ENCODE measurements at places on chromosomes 3 and 15. TPM values are rescaled to one million over a fixed set of nuclear protein-coding genes. Genes with fewer than 3 reads are reported as not detected.

GRCh38 chr3:141103503-141103902, 52.4 kb downstream of the SPSB4 start:
- no peak for DNase-seq

Gene NT5DC2
- 33.0 TPM for total RNA-seq

GRCh38 chr15:73504885-73505284, 61.9 kb downstream of the REC114 start:
- DNase-seq = no peak

DNA sequence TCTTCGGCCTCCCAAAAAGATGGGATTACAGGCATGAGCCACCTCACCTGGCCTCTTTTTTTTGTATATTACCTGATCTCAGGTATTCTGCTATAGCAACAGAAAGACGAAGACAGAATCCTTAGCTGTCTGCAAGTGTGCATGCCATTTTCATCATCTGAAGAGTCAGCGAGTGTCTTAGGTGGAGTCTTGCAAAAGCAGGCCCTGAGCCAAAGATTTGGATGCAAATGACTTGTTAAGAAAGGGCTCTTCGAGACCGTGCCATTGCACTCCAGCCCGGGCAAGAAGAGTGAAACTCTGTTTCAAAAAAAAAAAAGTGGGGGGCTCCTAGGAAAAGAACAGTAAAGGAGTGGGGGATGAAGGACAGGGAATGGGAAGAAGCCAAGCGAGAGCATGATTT, 10.2 kb upstream of the TRIM69 start:
- DNase-seq = no peak

DNA sequence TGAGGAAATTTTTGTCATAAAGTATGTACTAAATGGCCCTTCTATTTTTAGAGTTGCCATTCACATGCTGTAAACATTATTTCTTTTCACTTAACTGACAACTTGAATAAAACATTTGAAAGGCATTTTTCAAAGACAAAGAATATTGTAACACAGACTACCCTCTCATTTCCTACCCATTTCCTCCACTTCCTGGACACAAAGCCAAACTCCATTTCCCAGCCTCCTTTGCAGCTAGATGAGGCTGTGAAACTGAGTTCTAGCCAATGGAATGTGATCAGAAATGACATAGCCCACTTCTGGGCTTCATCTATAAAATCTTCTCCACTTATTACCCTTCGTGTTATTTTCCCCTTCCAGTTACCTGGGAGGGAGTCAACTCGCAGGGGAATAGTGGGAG, 288.9 kb upstream of the DPH6 start:
- DNase-seq = no peak

DNA sequence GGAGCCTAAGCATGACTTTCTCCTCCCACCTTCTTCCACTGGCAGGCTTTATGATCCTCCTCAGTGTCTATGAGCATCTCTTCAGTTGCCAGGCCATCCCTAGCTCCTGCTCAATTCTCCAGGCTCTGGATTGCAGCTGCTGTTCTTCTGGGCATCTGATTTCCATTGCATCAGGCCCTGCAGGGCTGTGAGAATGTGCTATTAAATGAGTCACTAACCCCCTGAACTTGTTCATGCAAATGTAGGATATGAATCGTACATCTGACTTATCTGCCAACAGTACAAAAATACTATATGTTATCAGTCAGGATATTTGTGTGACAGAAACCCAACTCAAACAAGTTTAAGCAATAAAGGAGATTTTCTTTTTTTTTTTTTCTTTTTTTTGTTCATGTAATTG, 11.9 kb downstream of the GPR176 start:
- DNase-seq = no peak

DNA sequence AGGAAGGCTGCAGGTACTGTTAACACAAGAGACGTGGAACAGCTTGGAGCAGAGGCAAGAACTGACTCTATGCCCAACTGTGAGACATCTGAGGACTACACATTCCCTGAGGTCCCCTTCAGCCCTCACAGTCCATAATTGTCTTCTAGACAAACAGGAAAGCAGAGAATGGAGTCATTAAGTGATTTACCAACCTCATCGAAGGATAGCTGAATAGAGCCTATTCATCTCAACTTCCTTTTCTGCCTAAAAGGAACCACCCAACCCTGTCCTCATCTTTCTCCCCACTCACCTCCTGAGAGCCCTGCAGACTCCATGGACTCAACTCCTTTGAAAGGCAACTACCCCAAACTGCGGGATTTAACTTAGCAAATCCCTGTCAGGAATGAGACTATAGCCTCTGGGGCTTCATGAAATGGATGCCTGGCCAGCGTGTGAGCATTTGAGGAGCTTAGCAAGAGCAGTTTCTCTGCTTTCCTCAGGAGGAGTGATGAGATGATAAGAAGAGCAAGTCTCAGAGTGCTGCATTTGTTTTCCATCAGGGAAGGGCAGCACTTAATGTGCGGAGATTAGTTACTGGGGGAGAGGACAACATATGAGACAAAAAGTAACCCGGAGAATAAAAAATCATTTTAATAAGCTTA, 61.5 kb upstream of the FILIP1L start:
- DNase-seq = no peak

GRCh38 chr3:184808021-184808420, 3.9 kb upstream of the VPS8 start:
- DNase-seq = no peak

DNA sequence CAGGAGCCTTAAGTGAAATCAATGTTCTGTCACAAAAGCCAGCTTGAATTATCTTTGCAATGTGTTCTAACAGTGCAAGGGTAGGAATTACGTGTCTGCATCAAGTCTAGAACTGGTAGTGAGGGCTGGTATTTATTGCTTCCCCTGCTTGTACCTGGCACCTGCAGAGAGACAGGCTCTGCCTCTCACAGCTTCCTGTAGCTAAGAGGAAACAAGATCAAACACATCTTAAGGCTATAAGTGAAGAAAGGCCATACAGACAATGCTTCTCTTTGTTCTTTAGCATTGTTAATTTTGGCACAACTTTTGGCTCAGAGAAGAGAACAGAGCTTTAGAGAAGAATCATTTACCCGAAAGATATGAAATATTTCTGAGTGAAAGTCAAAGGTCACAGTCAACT, 479.9 kb downstream of the GRM7 start:
- DNase-seq = no peak

Gene NEK10
- 1.2 TPM for total RNA-seq

DNA sequence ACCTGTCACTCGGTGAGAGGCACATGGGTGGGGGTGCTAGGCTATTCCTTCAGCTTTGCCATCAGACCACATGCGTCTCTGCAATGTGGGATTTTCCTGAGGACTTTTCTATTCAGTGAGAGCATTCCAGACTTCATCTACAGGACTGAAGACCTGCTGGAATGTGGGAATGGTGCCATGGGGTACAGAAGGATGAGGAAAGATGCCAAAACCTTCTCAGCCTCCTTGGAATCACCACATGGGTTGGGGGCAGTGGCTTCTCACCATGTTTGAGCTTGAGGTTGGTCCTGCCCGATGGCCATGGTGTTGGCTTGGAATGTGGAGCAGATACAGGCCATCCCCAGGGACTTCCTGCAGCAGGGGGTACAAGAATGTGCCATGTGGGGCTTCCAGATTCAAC, 80.9 kb upstream of the KLF13 start:
- DNase-seq = no peak

GRCh38 chr3:16182183-16182582, 7.7 kb downstream of the GALNT15 start:
- DNase-seq = no peak

GRCh38 chr15:69085325-69086081, 71.0 kb downstream of the NOX5 start:
- DNase-seq = no peak

DNA sequence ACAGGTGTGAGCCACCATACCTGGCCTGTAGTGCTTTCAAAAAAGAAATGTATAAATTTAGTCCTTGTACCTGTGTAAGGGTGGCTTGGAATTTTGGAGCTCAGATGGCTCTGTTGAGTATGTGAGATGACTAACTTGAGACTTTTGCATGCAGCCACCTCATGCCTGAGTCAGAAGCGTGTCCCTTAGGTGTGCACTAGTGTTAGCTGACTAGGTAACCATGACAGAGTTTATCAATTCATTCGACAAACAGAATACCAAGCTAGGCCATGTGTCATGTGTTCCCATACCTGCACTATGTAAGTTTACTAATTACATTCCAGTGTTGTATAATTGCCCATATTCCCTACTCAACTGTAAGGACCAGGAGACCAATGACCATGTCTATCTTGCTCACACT, 4.0 kb upstream of the ZNF639 start:
- DNase-seq = no peak

DNA sequence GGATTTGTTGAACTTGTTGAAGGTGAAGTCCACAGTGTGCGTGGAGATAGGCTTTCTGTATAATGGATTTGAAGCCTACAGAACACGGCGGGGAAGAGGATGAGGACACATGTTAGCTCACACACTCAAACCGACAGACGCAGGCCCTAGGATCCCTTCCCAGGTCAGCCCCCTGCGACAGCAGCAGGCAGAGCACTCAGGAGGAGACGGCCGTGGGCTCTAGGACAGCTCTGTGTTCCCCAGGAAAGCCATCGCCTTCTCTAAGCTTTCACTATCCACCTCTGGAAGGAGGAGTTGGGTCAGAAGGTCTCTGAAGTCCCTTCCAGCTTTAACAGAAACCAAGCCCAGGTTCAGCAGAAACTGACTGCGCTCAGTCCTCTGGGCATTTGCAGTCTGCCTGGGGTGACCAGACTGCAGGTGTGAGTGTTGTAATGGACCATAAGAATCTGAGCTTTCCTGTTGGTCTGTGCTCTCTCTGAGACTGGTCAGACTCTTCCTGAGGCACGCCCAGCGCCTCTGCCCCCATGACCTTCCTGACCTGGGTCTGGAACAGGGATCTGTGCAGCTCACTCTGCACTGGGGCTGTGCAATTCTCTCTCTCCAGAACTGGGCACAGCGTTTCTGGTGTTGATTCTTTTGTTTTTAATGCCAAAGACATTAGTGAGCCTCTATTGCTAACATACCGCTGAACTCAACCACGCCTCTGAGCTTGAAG, 33.5 kb downstream of the UMPS start:
- DNase-seq = peak; percentile 52

DNA sequence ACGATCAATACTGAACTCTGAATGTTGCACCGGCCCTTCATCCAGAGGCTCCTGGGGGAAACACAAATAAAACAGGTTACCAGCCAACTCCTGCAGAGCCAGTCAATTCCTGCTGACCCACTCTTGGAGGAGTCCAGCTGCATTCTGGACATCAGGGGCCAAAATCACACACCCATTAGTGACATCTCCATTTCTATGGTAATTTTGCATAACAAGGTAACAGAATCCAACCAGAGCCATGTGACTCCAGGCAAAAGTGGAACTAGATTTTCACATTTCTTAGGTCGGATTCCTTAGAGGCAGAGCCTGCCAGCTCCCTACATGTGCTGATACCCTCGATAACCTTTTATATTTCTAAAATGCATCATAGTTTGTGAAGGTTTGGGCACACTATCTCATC, 119.2 kb upstream of the CTNNB1 start:
- DNase-seq = no peak

DNA sequence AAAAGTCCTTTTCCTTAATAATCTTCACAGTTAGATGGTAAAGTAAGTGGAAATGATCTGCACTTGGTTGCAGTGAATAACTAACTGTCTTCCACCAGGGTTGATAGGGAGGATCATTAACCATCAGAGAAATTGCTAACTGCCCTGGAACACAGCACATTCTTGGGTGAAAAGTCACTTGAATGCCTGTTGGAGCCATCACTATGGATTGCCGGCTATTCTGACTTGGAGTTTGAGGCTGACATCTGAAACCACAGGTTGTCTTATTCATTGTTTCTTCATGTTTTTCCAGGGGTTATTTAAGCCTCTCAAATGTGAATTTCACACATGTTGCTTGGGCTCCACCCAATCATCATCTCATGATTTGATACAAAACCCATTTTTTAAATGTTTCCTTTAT, 901.4 kb downstream of the MCTP2 start:
- DNase-seq = no peak

Gene BUB1B
- total RNA-seq = 5.0 TPM

- DNase-seq = no peak
These were observed 35.7 kb upstream of the POLG start for GRCh38 chr15:89370120-89370977.

- DNase-seq = peak; percentile 55
These were observed 166.4 kb upstream of the TLE3 start for GRCh38 chr15:70264014-70264582.

DNA sequence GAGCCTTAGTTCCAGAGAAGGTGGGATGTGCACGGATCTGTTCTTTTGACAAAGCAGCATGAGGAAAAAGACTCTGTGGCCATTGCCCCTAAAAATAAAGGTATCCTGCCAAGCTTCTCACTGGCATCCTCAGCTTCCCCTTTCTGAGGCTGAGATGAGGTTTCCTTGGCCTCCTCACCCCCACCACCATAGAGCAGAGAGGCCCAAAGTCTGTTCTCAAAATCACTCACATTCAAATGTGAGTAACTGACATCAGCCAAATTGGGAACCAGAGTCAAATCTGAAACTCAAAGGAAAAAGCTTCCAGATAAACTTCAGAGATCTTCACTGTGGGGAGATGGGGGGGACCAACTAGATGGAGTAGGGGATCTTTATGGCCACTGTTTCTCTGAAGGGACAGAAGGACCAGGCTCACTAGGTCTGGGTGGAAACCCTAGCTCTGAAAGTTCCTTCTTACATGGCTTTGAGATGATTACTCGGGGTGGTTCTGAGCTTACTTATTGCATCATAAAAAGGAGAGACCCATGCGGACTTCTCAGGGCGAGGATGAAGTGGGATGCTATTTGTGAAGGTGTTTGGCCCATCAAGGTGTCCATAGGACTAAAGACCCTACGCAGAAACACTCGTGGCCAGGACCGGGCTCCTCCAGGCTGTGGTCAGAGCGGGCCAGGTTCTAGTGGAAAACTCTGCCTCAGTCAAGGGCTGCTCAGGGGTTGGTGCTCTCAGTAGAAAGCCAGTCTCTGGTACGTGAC, 61.5 kb upstream of the MEF2A start:
- no peak for DNase-seq

Gene GOLGA6B
- total RNA-seq = not detected

Gene PLSCR5
- total RNA-seq = not detected

DNA sequence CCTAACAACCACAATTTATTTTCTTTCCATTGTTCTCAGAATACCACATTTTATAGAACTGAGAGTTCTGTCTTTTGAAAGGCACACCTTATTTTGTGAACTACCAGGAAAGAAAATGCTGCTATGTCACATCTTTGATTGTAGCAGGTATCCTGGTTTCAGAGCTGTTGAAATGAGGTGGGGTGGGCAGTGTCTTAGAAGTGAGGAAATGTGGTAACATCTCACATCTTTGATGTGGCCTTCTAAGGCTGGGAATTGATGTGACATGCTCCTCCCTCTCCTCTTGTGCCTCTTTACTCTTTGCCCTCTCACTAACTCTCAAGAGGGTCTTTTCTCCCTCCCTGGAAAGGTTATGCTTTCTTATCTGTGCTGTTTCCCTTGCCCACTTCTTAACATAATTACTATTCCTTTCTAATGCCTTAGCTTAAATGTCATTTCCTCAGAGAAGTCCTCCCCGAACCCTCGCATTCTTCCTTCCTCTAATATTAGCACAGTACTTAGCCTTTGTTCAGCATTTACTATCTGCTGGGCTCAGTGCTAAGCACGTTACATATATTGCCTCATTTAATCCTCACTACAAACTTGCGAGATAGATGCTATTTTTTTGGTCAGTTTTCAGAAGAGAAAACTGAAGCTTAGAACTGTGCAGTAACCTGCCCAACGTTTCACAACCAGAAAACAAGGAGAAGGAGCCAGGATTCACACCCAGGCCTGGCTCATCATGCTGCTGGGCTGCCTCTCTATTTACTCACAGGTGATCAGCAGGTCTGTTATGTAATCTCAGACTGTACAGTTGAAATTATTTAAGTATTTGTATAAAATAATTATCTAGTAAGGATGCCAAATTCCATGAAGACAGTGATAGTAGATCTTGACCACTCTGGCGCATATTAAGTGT, 24.0 kb upstream of the SPTSSB start:
- DNase-seq = no peak
